ENCODE measurements at places on chromosomes 6 and 20.
A peak's percentile ranks its signal among the peaks of the same experiment; 100 is the strongest.

- DNase-seq, result no peak
Measured at GRCh38 chr6:11771473-11772048, 7.0 kb downstream of the ADTRP start.

DNA sequence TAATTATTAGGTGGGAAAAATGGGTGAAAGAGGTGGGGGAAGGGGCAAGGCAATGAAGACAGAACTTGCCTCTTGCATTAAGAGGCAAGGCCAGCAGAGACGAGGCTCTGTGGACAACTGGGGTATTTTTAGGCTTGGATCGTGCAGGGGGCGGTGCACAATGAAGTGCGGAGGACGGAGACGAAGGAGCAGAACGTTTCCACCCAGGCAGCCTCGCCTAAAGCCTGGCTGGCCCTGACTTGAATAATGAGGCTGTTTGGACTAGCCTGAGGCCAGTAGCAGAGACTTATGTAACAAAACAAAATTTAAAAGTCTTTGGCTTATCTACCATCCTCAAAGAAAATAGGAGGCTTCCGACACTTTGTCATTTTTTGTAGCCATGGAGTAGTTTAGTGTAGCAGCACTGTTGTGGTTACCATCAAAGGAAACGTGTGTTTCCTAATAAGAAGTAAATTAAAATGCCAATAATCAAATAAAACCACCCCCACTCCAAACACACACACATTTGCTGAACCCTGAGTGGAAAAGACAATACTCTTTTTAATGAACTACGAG is 370.0 kb upstream of the CNR1 start:
- no peak for DNase-seq

DNA sequence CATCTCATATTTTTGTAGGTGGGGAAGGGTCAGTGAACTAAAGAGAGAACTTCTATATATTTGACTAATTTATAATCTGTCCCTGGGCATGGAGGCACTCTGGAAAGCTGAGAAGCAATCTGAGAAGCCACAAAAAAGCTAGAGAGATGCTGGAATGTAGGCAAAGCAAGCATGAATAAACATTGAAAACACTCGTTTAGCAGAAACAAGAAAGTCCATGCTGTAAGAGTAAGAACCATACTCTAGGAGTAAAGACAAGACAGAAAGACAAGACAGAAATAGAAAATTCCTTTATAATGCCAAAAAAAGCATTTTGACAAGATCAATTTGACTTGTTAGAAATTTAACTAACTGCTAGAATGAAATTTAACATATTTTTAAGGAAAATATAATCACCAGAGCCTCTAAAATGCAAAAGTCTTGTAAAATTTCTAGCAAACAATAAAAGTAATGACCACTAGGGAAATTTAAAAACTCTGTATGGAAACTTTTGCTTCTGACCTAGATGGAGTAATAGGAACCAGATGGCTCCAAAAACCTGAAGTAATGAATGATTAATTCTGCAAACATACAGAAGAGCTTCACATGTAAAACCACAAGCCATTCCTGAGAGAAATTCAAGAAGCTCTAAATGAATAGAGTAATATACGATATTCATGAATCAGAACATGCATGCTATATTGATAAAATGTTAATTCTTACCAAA is 625.7 kb upstream of the PTCHD4 start:
- no peak for DNase-seq

GRCh38 chr6:102717737-102718456 is 1324.4 kb downstream of the GRIK2 start:
- no peak for DNase-seq

DNA sequence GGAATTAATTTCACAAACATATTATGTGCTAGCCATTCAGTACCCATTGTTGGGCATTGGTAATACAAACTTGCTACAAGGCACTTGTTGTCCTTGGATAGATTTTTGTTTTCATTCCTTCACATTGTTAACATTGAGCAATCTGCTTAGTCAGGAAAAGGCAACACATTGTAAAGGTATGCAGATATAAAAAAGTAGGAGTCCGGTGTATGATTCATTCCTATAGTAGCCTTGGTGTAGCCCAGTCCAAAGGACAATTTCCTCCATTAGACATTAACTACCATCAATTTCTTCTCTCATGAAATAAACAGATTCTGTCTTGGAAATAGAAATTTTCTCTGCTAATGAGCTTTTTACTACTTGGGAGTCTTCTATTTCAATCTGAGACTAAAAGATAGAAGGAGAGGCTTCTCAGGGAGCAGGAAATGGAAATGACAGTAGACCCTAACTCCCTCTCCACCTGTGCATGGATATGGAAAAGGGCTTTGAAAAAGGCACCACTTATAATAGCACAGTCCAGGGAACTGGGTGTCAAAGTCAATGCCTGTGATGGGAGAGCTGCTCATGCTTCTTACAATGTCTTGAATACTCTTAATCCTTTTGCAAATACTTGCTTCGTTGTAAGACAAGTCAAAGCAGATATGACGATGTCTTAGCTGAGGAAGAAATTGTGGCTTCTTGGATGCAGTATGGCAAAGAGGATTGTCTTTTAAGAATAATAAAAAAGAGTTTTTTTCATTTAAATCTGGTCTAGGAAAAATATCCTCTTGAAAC is 369.4 kb upstream of the CITED2 start:
- no peak for DNase-seq

GRCh38 chr6:42471142-42471541 is 19.4 kb upstream of the TRERF1 start:
- DNase-seq, result no peak

GRCh38 chr20:37309290-37309689 is 19.8 kb downstream of the MANBAL start:
- DNase-seq, result no peak

- DNase-seq, result no peak
Measured at GRCh38 chr6:100485268-100485667, 20.5 kb upstream of the SIM1 start.

DNA sequence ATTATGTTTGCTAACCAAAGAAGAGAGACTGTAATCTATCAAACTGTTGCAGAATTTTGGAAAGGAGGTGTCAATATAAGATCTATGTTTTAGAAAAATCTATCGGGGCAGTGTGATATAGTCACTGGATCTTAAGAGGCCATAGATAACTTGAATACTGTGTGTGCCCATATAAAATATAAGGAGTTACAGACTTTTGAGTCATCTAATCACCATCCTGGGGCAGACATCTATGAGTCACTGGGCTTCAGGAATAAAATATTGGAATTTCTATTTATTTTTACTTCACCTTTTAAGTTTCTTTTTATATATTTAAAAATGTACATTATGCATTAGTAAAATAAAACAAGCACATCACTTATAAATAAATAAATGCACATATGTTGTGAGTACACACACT is 509.3 kb upstream of the MAN1A1 start:
- no peak for DNase-seq

DNA sequence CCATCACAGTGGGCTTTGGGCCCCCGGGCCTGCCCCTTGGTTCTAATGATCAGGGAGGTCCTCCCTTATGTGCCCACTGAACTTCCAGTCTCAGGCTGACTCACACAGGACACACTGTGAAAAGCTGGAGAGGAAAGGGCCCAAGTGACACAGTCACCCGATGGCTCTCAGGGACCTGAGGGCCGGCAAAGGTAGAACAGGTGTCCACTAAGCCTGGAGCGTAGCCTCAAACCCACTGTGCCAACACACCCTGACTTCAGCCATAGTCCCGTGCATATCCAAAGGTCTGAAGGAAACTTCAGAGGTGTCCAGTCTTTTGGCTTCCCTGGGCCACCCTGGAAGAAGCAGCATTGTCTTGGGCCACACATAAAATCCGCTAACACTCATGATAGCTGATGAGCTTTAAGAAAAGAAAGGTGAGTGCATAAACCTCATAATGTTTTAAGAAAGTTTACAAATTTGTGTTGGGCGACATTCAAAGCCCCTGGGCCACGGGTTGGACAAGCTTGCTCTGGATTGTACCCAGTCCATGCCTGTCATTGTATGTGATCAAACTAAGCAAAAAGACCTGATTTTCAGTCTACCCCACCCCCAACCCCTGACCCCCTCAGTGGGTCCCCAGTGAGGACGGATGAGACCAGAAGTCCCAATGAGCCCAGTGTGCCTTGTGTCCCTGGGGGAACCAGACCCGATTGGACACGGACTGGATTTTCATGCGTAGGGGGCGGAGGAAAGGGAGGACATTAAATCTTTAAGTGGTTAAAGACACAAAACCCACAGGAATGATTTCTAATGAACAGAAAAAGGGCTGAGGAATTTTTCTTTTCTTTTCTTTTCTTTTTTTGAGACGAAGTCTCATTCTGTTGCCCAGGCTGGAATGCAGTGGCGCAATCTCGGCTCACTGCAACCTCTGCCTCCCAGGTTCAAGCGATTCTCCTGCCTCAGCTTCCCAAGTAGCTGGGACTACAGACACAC is 6.1 kb downstream of the RAMACL start:
- DNase-seq, result no peak

DNA sequence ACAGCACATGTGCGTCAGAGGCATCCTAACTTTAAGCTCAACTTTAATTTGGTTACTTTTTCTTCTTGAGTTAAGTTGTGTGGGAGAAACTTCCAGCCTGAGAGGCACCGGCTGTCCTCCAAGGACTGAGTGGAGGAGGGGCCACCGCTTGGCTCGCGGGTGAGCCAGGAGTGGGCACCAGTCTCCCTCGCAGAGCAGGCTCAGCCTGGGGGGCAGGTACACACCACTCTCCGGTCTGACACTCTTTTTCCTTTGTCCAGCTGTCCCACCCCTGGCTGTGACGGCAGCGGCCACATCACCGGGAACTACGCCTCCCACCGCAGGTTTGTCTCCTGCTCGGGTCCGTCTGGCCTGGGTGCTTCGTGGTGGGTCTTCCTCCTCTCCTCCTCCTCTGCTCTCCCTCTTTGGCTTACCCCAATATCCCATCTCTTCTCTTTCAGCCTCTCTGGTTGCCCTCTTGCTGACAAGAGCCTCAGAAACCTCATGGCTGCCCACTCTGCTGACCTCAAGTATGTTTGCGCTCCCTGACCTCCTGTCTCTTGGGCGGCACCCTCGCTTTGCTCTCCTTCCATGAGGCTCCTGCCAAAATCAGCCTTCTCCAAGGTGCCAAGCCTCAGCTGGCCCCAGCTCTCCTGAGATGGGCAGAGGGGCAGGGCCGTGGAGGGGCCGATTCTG is 32.6 kb upstream of the PCMTD2 start:
- DNase-seq, result no peak

DNA sequence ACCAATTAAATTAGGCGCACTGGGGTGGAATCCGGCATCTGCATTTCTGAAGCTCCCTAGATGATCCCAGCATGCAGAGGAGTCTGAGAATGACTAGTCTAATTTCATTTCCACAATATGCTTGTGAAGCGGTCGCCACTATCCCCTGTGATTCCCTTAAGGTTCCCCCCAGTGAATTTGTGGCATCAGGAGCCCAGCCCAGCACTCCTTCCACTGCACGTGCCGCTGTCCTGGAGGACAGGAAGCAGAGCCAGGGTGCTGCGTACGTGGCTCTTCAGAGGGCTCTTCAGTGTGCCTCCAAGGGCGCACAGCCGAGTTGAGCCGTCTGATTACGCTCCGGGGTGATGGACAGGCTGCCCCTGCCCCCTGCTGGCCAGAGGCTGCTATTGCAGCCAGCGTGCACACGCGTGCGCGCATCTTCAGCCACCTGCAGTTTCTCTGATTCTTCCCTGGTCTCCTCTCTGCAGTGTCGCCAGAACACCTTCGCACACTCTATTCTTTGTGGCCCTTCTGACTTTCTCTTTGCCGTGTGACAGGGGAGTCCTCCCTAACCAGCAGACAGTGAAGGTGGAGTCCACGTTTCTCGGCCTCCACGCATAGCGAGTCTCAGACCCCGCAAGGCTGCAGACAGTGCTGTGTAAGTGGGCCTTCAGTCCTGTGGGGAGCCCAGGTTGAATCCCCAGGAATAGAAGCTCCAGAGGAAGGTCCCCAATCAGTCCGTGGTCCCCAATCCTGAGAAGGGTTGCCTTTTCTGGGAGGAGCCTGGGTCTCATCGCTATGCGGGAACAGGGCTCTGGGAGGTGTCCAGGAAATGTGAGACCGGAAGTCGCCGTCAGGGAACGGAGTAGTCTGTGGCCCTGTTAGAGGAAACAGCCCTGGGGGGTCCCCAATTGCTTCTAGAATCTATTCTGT is 16.5 kb upstream of the NCR2 start:
- DNase-seq, result peak; percentile 76

DNA sequence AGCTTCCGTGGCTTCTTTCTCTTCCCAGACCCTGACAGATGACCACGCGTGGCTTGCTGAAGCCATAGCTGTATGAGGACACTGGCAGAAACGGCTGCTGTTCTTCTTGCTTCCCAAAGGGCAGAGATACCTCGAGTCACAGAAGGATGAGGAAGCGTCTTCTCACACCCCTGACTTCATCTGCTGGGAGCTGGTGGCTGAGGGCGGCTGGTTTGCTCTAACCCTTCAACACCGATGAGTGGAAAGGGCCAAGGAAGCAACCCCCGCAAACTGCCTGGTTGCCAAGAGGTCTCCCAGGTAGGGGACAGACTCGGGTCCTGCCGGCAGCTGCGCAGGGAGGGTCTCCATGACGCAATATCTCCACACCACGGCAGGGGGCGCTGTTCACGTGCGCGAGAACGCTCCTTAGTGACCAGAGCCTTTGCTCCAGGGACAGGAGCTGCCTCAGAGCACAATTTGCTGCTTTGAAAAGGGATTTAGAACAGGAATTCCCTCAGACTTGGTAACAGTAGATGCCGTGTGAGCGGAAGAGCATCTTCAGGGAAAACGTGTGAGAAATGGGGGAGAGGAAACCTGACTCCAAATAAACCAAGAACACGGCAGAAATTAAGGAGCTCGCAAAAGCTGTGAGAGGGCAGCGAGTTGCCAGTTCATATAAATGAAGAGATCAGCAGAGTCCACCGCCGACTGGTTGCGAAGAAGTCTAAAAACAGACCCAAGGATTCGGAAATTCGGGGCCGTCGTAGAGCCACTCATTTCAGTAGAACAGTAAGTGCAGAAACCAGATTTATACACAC is 80.2 kb downstream of the ERMARD start:
- peak; percentile 55 for DNase-seq

DNA sequence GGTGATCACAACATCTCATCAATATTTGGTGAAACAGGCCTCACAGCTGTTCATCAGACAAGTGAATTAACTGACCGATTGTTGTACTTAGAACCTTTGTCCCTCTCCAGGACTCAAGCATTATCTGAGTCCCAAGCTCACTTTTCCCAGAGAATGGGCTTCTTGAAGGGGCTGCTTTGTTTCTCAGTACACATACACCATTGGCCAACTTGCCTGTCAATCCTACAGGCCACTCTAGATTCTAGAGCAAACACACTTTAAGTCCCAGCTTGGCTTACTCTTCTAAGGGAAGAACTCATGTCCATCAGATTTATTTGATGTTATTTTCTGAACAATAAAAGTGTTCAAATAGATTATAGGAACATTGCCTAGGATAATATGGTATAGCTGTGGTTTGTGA is 249.5 kb downstream of the BCKDHB start:
- no peak for DNase-seq

GRCh38 chr6:42279966-42280629 is 62.4 kb upstream of the MRPS10 start:
- DNase-seq, result no peak

DNA sequence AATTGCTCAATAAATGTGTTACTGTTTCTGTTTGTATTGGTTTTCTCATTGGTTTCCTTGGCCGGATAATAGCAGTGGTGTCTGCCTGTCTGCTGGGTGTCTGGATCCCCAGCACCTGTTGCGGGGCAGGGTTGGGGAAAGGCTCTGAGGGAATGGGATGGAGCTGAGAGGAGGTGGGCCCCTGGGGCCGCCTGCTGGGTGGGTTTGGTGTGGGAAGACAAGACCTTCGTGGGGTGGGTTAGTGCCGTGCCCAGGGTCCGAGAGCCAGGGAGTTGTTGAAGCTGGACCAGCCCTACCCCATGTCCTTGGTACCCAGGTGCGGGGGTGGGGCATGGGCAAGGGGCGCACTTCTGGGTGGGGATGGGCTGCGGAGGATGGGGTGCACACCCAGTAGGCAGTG is 4.0 kb downstream of the SS18L1 start:
- no peak for DNase-seq

GRCh38 chr6:70080443-70081070 is 214.2 kb downstream of the COL19A1 start:
- DNase-seq, result no peak
